ENCODE measurements at places on chromosomes 11 and 22.

DNA sequence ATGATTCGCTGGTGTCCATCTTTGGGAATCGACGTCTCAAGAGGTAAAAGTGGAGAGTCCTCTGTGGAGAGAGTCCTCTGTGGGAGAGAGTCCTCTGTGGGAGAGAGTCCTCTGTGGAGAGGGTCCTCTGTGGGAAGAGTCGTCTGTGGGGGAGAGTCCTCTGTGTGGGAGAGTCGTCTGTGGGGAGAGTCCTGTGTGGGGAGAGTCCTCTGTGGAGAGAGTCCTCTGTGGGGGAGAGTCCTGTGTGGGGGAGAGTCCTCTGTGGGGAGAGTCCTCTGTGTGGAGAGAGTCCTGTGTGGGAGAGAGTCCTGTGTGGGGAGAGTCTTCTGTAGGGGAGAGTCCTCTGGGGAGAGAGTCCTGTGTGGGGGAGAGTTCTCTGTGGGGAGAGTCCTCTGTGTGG is 3.1 kb downstream of the PRDX5 start:
- DNase-seq = no peak

- DNase-seq = no peak
Measured at GRCh38 chr11:102111787-102112508, 1.7 kb downstream of the YAP1 start.

DNA sequence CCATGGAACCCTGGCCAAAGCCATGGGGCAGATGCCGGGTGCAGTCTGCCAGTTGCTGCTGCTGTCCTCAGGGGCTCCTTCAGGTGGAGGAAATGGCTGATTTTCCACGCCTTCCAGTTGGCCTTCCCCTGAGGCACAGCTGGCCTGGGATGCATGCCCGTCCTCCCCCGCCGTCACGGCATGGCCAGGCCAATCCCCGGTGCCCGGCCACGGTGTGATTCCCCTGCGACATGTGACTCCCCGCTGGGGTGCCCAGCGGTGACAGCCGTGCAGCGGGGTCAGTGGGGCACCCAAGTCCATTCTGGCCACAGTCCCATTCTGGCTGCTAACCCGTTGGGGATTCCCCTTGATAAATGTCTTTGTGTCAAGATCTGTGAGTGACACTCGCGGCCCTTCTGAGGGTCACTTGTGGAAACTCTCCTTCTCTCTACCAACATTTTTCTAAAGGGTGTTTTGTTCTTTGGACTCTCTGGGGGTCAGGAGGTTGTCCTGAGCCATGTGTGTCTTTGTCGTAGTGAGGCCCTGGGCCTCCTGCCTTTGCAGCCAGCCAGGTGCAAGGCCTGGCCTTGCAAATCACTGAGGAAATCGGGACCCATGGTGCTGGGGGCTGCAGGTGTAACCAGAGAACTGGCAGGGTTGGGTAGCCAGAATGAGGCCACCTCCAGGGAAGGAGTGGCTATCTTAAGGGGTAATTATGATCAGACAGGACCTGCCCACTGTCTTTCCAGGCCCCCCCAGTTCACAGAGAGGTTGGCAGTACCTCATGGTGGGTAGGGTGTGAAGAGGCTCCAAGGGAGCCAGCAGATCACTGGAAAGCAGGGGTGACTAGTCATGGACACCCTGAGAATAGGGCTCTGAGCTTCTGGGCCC is 37.1 kb downstream of the KCNQ1OT1 start:
- no peak for DNase-seq

DNA sequence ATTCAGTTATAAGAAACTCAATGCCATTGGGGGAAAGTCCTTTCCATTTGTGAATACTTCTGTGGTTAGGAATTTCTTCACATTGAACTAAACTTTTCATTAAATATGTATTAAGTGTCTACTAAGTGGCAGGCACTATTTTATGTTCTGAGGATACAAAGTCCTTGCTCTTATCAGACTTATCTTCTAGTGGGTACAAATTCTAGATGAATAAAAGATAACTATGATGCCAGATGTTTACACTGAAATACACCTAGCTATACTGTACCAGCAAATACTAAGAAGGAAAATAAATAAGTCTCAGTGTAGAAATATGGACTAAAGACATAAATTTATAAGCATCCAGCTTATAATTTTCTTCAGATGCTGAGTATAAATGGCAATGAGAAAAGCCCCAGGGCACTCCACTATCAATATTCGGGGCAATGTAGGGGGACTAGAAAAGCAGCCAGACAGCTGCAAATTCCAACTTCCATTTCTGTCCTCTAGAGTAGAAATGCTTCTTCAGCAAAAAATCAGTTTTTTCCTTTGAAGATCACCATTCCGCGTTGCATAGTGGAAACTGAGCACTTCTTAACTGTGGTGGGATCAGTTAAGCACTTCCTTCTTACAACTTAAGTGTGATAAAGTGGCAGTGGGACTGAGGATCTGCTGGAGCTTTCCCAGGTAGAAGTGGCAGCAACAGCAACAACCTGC is 11.8 kb upstream of the BIRC3 start:
- DNase-seq = no peak

- DNase-seq = no peak
Measured at GRCh38 chr22:19843107-19843856, 11.4 kb downstream of the GNB1L start.

DNA sequence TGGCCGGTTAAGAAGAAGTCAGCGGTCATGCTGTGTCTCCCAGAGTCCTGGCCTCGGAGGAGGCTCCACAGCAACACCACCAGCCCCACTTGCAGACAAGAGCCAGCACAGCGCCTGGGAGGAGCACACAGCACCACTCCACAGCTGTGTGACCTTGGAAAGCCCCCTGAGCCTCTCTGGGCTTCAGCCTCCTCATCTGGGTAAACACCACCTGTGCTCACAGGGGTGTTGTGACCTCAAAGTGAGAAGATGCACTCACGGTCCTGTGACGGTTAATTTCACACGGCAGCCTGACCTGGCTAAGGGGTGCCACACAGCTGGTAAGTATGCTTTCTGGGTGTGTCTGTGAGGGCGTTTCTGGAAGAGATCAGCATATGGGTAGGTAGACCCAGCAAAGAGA is 54.7 kb downstream of the PHF21B start:
- no peak for DNase-seq

DNA sequence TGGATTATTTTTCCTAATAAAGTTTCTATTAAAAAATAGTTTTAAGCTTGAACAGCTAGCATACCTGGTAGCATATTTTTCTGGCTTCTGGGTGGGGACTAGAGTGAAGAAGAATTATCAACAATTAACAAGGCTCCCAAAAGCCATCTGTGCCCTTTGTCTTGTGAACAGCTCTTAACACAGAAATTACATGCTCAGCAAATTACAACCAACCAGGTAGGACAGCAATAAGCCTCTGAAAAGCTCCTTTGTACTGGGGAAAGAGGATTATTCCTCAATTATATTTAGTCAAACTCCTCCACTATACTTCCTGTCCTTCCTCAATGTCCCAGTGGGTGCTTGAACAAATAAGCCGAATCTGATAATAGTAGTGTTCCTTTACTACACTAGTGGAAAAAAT is 162.8 kb downstream of the RAB38 start:
- DNase-seq = no peak

DNA sequence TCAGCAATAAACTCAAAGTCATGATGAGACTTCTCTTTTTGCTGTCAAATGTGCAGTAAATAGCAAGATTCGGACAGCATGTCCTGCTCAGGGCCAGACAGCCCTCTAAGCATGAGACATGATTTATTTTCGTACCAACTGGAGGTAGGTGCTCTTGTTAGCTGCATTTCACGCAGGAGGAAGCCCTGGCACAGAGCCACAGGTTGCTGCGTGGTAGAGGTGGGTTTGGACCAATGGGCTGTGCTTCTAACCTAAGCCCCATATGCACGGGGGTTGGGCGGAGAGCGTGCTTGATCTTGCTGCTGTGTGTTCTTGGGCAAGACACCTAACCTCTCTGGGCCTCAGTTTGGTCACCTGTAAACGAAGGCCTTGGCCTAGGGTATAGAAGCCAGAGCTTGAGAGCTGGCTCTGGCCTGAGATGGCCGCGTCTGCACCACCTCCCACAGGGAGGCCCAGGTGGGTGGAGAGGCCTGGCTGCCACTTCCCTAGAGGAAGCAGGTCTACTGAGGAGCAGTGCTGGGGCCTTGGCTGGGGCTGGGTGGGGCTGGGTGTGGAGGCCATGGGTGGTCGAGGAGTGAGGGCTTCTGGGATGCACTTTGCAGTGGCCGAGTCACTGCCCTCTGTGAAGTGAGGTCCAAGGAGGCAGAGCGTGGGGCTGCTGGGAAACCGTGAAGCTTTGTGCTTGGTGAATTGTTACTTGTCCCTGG is 38.5 kb upstream of the GRAMD4 start:
- no peak for DNase-seq

GRCh38 chr11:40388097-40388818 is 1071.2 kb downstream of the LRRC4C start:
- no peak for DNase-seq

- no peak for DNase-seq
Measured at GRCh38 chr11:61052182-61052972, 49.9 kb upstream of the CD5 start.

DNA sequence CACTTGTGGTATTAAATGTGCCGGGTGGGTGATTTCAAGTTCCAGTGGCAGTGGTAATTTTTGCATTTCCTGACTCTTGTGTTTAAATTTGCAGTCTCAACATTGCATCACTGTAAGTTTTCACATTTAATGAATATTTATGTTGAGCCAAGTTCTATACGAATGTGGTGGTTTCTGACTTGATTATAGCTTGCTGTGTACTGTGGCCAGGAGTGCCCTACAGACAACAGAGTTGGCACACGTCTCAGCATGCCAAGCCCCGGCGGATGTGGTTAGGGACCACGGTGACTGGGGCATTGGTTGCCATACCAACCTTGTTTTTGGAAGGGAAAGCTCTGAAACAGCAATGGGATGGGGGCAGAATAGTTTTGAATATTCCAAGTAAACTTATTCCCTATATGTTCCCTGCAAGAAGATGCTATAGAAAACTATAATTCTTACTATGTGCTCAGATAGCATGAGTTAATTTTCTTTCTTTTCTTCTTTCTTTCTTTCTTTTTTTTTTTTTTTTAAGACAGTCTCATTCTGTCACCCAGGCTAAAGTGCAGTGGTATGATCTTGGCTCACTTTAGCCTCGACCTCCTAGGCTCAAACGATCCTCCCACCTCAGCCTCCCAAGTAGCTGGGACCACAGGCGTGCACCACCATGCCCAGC is 16.0 kb downstream of the ZNRF3 start:
- DNase-seq = no peak

- no peak for DNase-seq
Measured at GRCh38 chr22:40322021-40322420, 24.3 kb upstream of the ADSL start.

Data from stimulated activated CD4-positive, alpha-beta T cell treated with anti-CD3 and anti-CD28 coated beads, TNF-alpha, amount 100 ng/mL, for 1 hour (primary cell).